ENCODE measurements at places on chromosomes 4 and X.

DNA sequence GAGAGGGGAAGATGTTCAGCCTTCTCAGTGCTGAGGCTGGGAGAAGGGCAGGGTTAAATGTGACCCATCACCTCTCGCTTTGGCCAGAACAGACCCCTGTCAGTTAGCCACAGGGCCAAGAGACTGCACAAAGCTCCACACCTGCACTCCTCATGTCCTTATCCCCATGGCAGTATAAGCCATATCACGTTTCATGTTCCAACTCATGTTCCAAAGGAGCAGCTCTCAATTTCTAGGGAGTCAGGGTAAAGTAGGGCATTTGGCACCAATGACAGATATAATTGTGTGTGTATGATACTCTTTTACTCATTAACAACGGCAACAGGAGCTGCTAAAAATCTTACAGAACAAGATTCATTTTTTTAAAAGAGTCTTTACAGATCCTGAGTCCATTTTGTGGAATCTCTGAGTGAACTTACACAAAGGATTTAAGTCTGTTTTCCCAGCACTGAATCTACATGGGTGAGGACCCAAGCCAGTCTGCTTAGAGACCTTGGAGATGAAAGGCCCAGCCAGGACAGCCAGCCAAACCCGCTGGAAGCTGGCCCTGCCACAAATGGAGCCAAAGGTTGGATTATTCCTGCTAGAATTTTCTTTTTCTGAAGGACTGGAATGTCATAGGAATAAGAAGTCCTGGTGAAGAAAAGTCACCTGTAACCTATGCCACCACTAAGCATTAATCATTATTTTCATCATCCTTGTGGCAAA, 129.1 kb upstream of the SMAD1 start:
- no peak for DNase-seq

- no peak for DNase-seq
Observed at GRCh38 chr4:2251795-2252529, 9.9 kb downstream of the MXD4 start.

DNA sequence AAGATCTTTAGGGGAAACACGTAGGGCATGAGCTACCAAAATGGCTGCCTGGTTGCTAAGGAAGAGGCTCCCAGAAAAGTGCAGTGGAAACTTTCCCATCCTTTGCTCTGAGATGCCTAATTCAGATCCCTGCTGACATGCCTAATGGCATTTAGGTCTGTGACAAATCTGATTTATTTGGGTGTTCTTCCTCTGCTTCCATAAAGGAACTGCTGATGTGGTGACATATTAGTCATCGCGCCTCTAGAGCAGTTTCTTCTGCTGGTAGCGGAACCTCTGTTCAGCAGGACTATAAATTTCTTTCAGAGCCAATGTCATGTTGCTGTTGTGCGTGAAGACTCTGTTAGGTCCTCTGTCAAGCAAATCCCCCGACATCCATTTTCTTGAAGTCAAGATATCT, 310.0 kb downstream of the PDHA2 start:
- DNase-seq = no peak

- no peak for DNase-seq
Observed at GRCh38 chr4:162707962-162708361, 458.7 kb downstream of the NAF1 start.

DNA sequence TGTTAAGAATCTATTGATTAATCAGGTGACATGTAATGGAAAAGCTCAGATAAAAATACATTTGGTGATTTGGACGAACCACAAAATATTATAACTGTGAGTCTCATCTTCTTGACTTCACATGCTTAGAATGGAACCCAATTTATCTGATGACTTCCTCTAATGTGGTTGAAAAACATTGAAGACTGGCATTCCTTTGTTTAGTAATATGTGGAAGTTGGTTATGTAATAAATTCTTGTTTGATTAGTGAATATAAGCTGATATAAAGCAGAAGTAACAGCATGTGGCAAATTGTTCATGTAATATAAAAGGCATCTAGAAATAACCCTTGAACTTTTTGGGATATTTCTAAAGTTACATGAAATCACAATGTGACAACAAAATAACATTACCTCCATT, 9.7 kb downstream of the GIMD1 start:
- no peak for DNase-seq

- no peak for DNase-seq
Observed at GRCh38 chrX:107734646-107735045, 40.9 kb downstream of the TSC22D3 start.

GRCh38 chr4:158236304-158237030, 26.2 kb downstream of the TMEM144 start:
- DNase-seq = no peak

DNA sequence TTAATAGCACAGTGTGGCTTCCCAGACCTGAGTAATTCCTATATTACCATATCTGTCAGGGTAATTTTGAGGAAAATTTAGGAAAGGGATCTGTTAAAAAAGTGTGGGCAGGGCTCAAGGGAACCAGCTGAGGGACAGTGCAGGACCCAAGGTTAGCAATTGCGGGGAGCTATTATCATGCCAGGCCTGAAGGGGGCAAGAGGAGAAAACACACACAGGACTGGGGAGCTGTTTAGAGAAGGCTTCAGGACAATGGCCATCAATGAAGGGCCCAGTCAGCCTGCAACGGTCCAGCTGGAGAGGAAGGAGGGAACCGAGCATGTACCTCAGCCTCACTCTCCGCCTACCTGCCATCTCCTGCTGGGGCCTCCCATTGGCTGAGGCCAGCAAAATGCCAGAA, 19.0 kb upstream of the NHS start:
- DNase-seq = no peak

GRCh38 chr4:185831125-185831815, 19.3 kb upstream of the SORBS2 start:
- DNase-seq = no peak

GRCh38 chr4:70187216-70187615, 8.3 kb upstream of the ODAM start:
- no peak for DNase-seq

- DNase-seq = no peak
Observed at GRCh38 chrX:6557690-6558089, 22.8 kb upstream of the VCX3A start.

DNA sequence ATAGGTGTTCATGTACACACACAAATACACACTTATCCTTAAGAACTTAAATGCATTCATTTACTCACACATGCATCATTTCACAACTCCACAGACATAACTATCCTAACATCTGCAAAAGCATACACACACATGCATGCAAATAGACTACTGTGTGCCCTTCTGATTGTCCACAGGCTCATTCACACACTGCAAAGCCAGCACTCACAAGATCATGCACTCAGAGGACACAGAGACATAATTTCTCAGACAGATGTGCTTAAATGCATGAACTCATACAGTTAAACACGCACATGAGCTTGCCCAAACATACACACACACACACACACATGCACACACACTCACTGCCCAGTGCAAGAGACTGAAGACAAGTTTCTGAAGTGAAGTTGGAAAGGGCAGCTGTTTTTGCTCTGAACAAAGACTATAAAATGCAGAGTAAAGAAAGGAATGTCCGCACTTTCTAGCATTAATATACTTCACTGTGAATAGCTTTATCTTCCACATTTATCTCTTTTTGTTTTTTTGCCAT, 1018.0 kb upstream of the HS3ST1 start:
- DNase-seq = no peak

DNA sequence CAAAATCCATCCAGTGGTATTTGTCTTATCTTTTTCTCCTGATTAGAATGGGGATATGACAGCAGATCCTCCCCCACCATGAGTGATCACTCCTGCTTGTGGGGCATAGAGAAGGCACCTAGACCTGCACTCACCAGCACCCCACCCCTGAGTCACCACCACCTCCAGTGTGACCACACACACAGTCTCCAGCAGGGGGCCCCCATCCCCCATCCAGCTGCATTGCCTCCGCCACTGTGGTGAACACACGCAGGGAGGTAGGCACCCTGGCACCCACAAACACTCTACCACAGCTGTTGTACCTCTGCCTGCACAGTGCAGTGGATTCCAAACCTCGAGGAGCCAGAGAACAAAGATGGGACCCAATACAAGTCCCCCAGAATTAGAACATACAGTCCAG, 9.0 kb upstream of the MAGEA8 start:
- peak; percentile 54 for DNase-seq

GRCh38 chr4:141912831-141913230, 276.4 kb downstream of the IL15 start:
- DNase-seq = no peak

DNA sequence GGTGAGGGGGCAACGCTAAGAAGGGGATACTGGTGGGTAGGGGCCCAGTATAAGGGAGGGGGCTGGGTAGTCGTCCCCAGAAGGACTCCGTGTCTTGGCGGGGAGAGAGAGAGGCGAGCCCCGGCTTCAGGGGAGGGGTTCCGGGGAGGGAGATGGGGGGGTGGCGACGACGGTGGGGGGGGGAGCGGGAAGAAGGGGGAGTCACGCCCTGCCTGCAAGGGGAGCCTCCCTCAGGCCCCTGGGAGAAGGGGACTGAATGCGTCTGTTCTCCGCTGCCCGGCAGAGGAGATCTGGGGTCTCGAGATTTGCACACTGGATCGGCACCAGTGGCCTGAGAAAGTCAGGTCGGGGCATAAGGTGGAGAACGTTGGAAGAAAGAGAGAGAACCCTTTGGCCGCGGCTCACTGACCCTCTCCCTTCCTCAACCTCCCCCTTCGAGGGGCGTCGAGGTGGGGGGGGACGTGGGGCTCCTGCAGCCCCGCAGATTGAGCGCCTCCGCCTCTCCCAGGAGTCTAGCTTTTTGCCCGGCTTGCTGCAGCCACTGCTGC, 609 bp upstream of the BCORL1 start:
- no peak for DNase-seq

DNA sequence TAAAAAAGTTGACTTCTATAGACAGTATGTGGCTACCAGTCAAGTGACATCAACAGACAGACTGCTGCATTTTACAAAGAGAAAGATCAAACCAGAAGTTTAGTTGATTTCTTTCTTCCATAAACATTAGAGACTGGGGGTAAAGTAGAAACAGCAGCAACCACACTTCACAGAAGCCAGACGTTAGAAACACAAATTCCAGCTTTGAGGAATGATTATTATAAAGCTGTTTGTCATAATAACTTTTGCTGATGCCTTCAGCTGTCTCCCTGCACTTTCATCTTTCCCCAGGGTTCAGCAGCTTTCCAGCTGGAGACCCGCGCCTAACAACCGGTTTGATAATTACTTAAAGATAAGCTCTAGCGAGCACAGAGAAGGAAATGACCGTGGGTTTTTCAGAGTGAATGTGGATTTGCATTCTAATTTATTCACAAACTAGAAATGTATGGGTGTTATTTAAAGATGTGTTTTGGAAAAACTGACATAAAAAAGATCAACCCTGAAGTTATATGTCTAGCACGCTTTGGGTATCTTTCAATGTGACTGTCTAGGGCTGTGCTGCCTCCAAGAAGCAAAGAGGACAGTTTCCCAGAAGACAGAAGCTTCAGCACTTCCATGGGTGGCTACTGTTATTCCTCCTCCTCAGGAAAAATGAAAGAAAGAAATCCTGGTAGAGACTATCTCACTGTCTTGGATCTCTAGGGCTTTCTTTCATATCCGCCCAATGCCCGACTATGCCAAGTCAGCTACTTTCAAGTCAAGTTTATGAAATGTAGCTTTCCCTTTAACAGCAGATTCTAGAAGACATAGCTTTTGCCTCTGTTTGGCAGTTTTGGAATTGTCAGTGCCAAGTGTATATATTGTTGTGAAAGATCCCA, 15.0 kb upstream of the ENAM start:
- no peak for DNase-seq

DNA sequence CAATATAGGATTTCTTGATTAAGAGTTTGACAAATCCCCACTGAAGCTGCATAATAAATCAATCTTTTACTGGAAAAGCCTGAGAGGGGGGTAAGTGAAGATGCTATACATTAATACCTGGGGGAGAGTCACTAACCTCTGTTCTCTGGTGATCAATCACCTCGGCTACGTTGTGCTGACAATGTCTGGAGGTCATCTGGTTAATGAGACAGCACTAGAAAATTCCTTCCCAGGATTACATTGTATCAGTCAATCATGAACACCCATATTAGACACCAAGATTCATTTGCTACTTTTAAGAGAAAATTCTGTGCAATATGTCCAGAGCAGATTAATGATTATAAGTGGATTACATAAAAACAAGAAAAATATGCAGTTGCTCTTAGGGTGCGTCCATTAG, 408.3 kb downstream of the PDHA2 start:
- no peak for DNase-seq

DNA sequence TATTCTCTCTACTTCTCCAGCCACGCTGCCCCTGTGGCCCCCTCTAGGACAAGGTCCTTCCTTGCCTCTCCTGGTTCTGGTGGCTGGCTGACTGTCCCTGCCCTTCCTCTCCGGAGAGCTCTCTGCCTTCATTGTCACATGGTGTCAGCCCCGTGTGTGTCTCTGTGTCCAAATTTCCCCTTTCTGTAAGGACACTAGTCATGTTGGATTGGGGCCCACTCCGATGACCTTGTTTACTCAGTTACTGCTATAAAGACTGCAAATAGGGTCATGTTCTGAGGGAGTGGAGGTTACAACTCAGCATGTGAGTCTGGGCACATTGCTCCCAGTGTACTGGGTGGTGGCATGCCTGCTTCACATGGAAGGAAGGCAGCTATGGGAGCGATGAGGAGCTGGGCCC, 129.5 kb upstream of the PSAPL1 start:
- DNase-seq = no peak

DNA sequence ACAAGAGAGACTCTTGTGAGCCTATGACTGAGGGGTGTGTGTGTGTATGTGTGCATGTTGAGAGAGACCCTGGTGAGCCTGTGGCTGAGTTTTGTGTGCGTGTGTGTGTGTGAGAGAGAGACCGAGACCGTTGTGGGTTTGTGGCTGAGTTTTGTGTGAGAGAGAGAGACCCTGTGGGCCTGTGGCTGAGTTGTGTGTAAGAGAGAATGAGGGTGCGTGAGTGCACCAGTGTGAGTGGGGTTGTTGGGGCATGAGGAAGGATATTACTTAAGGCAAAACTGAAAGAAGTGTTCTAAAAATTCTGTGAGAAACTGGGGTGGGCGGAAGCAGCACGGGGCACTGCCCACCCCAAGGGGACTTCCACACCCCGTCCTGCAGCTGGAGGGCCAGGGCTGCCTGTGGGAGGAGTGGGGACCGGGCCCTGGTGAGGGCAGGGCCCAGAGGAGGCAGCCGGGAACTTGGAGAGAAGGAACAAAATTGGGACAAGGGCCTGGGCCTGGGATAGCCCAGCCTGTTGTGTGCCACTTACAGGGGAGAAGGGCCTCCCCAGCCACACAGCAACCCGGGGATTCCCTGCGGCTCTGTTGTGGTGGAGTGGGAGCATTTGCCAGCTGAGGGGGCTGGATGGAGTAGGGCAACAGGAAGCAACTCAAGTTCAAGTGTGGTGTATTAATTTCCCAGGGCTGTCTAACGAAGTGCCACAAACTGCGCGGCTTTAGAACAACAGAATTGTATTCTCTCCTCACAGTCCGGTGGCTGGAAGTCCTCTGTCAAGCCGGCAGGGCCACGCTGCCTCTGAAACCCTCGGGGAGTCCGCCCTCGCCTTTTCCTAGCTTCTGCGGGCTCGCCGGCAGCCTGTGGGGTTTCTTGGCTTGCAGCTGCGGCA, 22.1 kb downstream of the TMEM131L start:
- peak; percentile 67 for DNase-seq

DNA sequence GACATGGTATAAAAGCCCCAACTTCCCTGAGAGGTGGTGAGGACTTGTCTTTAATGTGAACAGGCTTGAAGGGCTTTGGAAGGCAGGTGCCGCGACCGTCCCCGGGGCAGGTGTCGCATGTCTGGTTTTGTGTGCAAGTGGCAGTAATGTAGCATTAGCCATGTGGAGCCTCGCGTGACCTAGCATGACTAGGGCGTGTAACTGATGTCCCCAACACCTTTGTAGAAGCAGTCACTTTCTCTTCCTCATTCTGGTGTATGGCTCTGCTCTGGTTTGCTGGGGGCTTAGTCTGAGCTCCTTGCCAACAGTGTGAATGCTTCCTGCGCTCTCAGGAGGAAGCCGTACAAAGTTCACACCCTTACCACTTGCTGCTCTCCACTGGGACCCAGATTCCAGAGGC, 145.7 kb downstream of the AMMECR1 start:
- DNase-seq = no peak
